ENCODE measurements at places on chromosomes 5 and 9.

GRCh38 chr5:348726-349125, 27.2 kb downstream of the AHRR start:
- no peak for DNase-seq

DNA sequence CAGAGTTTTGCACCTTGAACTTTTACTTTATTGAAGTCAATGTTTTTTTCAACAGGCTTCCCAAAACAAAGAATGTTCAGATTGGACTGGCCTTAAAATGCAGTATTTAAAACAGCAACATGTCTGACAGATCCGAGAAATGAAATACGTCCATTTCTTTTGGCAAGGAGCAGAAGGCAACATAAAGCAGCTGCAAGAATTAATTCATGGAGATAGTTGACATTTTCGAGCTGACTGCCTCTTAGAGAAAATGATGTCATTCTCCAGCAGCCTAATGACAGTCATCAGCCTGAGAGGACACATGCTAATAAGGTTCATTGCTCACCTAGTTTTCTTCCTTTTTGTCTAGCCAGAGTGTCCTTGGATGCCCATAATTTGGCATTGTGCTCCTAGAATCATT, 232.2 kb upstream of the SEMA6A start:
- DNase-seq: no peak

GRCh38 chr5:4563400-4563799, 576.7 kb upstream of the ADAMTS16 start:
- DNase-seq: no peak

DNA sequence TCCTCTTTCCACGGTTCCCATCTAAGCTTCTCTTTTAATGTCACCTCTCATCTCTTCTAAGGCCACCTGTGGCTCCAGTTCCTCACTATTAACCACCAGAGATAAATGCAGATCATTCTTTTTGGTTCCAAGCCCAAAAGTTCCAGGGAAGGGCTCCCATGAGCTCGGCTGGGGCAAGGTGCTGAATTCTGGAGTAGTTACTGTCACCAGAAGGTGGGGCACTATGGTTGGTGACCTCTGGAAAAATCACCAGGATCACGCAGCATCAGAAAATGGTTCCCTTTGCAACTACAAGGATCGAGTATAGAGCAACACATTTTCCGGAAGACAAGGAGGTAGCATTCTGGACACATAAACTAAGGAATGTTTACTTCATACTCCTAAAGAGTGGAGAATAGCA, 528.7 kb upstream of the DAP start:
- no peak for DNase-seq

DNA sequence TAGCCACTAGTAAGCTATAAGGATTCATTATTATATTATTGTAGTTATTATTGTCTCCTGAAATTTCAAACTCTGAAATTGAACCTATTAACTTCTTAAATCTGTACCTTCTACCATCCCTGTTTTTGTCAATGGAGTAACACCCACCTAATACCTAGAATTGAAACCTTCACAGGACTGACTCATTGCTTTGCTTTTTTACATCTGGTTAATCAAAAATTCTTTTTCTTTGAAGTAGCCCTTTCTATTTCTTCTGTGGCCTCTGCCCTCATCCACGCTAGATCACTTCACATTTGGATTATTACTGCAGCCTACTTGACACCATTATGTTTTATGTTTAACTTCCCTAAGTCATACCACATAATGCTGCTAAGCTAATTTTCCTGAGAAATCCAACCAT, 35.6 kb downstream of the RBM27 start:
- DNase-seq: no peak

- peak; percentile 37 for DNase-seq
Measured at GRCh38 chr9:86946201-86947145, 833 bp downstream of the GAS1 start.

DNA sequence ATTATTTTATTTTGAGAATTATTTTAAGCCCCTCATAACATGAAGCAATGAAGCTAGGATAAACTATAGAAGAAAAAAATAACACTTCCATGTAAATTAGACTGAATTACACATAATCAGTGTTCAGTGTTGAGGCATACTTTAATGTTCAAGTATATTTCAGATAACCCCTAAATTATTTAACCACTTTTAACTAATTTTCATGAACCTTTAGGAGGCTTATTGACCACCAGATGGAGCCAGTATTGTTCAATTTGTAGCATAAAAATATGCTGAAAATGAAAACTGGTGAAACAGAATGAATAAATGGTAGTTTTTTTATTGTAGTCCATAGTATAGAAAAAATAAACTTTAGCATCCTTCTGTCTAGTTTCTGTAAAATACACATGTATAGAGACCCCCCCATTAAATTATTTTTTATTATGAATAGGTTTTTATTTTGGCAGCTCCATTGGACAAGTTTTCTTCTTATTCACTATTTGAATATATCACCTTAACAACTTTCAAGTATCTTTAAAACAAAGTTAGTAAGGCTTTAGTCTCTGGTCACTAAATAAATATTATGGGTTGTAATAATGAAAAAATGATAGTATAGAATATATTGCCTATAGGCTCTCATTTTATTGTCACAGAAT, 190.1 kb downstream of the CWC27 start:
- no peak for DNase-seq

GRCh38 chr9:19720377-19720776, 68.5 kb downstream of the SLC24A2 start:
- no peak for DNase-seq

GRCh38 chr9:4600368-4600767, 61.7 kb upstream of the PLPP6 start:
- DNase-seq: no peak

GRCh38 chr9:87664153-87665060, 61.5 kb upstream of the CTSL start:
- DNase-seq: no peak

- peak; percentile 41 for DNase-seq
Measured at GRCh38 chr9:135939351-135940265, 21.6 kb downstream of the UBAC1 start.

- peak; percentile 54 for DNase-seq
Measured at GRCh38 chr9:76576344-76576743, 117.4 kb downstream of the GCNT1 start.

- no peak for DNase-seq
Measured at GRCh38 chr9:91935066-91935749, 14.8 kb downstream of the ROR2 start.

DNA sequence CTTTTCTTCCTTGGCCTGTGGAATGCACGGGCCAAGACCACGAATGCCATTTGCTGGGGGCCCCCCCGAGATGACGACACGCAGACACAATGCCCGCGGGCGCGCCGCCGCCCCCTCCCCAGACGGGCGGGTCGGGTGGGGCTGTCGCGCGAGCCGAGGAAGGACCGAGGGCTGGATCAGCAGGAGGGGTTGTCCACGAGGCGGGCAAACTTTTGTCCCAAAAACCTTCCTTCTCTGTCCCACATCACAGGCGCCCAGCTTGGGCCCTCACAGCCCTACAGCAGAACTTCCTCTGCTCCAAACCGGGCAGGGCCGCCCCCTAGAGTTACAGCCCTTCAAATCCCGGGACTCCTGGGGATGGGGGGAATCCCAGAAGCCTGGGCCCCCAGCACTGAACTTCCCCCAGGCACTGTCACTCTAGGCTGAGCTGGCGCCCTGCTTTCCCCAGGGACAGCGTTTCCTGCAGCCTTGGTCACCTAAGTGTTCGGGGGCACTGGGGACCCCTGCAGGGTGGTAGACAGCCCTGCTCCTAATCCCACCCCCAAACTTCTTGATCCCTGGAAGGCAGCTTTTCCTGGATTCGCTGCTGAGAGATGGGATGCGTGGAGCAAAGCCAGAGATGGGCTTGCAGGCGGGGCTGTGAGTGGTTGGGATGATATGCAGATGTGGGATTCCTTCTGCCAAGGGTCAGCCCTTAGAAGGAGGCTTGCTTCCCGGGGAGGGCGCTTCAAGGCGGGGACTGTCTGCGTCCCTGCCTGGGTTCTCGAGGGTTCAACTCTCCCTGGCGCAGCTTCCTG, 980 bp downstream of the COL5A1 start:
- no peak for DNase-seq

- no peak for DNase-seq
Measured at GRCh38 chr5:95080030-95080429, 204.9 kb downstream of the MCTP1 start.

- DNase-seq: no peak
Measured at GRCh38 chr9:2657427-2657826, 35.8 kb downstream of the VLDLR start.

GRCh38 chr9:98412101-98412842, 156.8 kb upstream of the TBC1D2 start:
- DNase-seq: no peak

- DNase-seq: no peak
Measured at GRCh38 chr9:103078581-103078980, 83.4 kb downstream of the CYLC2 start.

- DNase-seq: no peak
Measured at GRCh38 chr5:110195288-110195687, 505.6 kb downstream of the MAN2A1 start.

GRCh38 chr9:119951090-119951489, 581.9 kb upstream of the BRINP1 start:
- no peak for DNase-seq

DNA sequence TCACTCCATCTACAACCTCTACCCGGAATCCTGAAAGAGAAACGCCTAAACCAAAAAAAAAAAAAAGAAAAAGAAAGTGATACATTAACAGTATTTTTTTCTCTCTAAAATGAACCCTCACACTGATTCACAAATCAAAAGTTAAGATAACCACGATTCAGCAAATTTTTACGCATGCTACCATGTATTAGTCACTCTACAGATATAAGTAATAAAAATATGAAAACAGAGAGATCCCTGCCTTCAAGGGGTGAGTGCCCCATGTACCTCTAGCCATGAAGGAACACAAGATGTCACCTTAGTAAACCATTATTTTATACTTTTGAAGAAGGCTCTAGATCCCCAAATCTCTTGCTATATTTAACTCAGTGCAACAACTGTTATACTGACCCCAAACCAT, 33.4 kb downstream of the CEMIP2 start:
- no peak for DNase-seq

DNA sequence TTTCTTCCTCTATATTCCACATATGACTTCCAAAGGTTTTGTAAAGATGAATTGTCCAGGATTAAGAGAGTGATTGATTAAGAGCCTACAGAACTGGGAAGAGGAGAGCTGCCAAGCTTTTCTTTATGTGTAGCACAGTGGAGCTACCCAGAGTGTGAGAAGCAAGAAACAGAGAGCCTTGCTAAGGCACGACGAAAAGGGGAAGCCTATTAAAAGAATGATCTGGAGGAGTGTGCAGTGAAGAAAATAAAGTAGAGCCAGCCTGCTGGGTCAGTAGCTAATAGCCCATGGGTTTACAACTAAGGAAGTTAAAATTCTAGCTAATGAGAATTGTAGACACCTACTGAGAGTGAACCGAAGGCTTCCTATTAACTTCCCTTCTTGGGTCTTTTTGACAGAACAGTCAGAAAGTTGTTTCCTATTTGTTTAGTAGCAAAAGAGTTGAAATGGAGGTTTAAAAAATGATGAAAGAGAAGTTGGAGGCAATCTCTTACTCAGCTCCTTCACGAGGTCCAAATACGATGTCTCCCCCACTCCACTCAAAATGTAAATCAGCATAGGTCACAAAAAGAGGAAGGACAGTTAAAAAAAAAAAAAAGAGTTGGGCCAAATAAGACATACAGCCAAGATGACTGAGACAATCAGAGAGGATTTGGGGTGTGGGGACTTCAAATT, 957 bp upstream of the PRR16 start:
- DNase-seq: no peak

DNA sequence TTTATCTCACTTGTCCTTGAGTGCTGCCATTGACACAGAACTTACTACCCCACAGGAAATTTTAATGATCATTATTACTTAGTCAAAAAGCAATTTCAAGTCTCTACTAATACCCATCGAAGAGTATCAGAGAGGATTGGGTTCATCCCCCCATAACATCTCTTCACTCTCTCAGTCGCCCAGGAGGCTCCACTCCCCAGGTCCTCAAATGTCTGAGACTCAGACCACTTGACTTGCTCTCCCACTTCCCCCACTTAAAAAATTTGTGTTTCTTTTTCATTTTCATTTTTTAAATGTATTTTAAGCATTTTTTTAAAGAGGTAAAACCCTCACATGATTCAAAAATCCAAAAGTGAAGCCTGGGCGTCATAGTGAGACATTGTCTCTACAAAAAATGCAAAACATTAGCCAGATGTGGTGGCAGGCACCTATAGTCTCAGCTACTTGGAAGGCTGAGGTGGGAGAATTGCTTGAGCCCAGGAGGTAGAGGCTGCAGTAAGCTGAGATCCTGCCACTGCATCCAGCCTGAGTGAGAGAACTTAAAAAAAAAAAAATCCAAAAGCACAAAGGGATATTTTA, 56.8 kb upstream of the TRAF1 start:
- DNase-seq: no peak

DNA sequence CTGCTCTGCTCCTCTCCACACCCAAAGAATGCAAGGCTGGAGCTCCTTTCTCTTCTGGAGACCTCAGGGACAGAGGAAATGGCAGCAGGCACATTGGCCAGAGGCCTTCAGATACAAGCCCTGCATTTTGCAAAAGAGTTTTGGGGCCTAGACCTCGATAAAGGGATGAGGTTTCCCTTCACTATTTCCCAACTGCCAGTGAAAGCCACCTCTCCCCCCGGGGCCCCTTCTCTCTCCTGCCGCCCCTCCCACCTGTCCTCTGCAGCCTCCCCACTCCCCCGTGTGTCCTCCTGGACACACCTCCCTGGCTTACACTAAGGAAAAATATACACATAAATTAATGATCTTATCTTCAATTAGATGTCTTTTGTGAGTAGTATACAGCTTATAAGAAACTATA, 21.3 kb upstream of the LMNB1 start:
- DNase-seq: no peak

DNA sequence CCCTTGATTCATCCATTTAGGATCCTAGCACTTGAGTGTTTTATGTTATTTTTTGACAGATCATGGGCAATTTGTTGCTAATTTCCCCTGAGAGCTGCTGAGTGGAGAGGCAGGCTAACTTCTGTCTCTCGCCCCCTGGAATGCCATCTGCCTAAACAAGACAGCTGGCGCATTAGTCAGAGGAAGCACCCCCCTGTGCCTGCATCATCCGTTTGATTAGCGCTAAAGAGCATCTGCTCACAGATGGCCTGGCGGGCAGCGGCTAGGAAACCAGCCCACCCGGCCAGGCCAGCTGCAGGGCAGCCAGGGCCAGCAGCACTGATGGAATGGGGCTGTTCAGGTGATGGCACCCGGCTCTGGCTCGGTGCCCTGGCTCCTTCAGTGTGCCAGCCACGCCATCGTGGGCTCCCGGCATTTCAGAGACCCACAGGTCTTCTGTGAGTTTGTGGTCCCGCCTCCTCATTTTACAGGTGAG, 22.9 kb upstream of the ASS1 start:
- no peak for DNase-seq

GRCh38 chr9:131113655-131114054, 11.7 kb upstream of the NUP214 start:
- DNase-seq: no peak

- no peak for DNase-seq
Measured at GRCh38 chr5:98296426-98296825, 477.0 kb upstream of the RGMB start.

Measured in stimulated activated CD4-positive, alpha-beta T cell treated with anti-CD3 and anti-CD28 coated beads, Interleukin-15, amount 100 ng/mL, for 48 hours (primary cell).